A375 (cell line): ENCODE measurements at places on chromosomes 16 and 17. TPM values are rescaled to one million over a fixed set of nuclear protein-coding genes. Genes with fewer than 3 reads are reported as not detected.

Gene HOXB1
- not detected in 2 replicates for total RNA-seq

Gene TSPOAP1
- not detected in 2 replicates for total RNA-seq

Gene NLRC3
- total RNA-seq = 0.08 TPM in 1 of 2 replicates, not detected in the other

Gene KCNH6
- total RNA-seq = not detected in 2 replicates

Gene ERI2
- 27.9 and 33.6 TPM in 2 replicates for total RNA-seq

Gene G6PC1
- not detected in 2 replicates for total RNA-seq

Gene CNTD1
- 0.34 TPM in 1 of 2 replicates, not detected in the other for total RNA-seq

Gene MARCHF10
- 0.19 and 0.24 TPM in 2 replicates for total RNA-seq

Gene ADORA2B
- total RNA-seq = 42.8 and 49.8 TPM in 2 replicates

Gene GPRC5C
- total RNA-seq = 0.74 and 1.3 TPM in 2 replicates

Gene CCL13
- total RNA-seq = not detected in 2 replicates

Gene SLC46A1
- total RNA-seq = 6.2 and 9.2 TPM in 2 replicates

Gene RASD1
- 1.9 and 2.6 TPM in 2 replicates for total RNA-seq

Gene BHLHA9
- not detected in 2 replicates for total RNA-seq

Gene OMG
- not detected in 2 replicates for total RNA-seq

Gene C16orf95
- 1.9 and 3.6 TPM in 2 replicates for total RNA-seq

Gene NPIPA2
- 3.7 and 4.7 TPM in 2 replicates for total RNA-seq

Gene ZSWIM7
- total RNA-seq = 27.9 and 31.7 TPM in 2 replicates

Gene GLYR1
- total RNA-seq = 40.2 and 47.4 TPM in 2 replicates

Gene KRT36
- total RNA-seq = not detected in 2 replicates

Gene SPIRE2
- total RNA-seq = 7.6 and 11.8 TPM in 2 replicates
